ENCODE measurements at places on chromosomes 11 and 22.

DNA sequence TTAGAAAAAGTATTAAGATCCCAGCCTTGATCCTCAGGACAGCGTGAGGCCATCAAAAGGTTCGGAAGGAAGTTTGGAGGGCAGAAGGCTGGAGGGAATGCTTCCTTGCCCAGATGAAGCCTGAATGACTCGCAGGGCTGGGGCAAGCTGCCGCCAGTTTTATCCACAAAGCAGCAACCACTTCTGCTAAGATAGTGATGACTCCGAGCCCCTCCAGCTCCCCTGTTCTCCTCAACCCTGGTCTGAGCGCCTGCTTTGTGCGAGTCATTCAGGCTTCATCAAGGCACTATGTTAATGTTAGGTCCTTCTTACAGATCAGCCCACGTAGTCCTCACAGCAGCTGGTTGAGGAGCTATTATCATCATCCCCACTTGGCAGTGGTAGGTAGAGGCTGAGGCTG lies 158.8 kb downstream of the COMMD9 start:
- no peak for DNase-seq

GRCh38 chr22:26642465-26643417 lies 14.6 kb upstream of the MIAT start:
- no peak for DNase-seq

DNA sequence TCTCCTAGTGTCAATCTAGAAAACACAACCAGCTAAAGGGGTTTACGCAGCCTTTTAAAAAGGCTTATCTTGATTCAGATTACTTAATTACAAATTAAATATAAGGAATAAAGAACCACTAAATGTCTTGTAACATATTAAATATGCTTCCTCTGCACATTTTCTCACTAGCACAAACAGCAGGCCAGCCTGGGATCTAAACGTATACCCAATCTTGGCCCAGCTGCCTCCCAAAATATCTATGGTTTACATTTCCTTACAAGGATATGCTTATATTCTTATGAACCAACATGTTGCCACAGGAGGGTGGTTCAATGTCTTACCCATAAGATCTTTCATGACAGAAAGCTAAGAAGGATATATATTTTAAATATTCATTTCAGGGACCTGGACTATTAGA lies 7.7 kb downstream of the LGR4 start:
- DNase-seq, result no peak

DNA sequence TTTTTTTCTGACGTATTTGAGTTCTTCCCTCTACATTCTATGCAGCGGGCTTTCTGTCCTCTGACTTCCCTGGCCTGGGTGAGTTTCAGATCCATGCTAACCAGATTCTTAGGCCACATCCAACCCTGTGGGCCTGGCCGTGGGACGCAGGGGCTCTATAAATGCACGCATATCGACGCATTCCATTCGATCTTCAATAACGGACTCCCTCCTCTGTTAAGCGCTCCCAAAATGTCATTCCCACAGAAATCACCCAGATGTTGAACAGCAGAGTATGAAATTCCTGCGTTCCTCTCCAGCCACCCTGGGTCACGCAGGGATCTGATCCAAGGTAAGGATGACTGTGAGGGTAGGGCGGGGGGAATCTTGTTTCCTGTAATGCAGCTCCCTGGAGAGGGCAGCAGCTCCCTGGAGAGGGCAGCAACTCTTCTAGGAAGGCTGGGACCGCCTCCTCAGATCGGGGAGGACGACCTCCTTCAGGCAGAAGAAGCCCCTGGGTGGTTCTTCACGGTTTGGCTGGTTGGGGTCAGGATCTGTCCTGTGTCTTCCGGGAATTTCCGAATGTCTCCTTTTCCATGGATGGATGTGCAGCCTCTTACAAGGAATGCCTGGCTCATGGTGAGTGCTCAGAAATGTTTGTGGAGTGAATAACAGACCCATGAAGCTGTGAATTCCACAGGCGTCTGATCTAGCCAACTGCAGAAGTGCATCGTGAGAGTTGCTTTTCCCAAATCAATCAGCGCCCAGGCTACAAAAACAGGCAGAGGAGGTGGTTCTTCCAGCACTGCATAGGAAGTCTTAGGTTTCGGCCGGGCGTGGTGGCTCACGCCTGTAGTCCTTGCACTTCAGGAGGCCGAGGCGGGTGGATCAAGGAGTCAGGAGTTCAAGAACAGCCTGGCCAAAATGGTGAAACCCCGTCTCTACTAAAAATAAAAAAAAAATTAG lies 12.2 kb downstream of the MRGPRD start:
- no peak for DNase-seq

GRCh38 chr11:79139900-79140299 lies 300.9 kb downstream of the TENM4 start:
- DNase-seq, result no peak

DNA sequence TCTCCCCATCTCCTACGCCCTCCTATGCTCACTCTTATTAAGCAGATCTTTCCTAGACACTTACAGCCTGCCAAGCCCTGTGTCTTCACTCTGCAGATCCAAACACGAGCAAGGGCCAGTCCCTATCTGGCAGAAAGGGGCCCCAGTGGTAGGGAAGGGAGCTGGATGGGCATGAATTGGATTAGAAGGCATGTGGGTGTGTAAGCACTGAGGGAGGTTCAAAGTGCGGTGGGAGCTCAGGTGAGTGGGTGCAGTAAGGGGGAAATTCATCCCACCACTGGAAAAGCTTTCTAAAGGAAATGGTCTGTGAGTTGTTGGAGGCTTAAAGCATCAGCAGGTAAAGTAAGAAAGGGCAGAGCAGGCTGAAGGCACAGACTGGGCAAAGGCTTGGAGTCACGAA lies 5.5 kb downstream of the TMEM132A start:
- DNase-seq, result no peak

DNA sequence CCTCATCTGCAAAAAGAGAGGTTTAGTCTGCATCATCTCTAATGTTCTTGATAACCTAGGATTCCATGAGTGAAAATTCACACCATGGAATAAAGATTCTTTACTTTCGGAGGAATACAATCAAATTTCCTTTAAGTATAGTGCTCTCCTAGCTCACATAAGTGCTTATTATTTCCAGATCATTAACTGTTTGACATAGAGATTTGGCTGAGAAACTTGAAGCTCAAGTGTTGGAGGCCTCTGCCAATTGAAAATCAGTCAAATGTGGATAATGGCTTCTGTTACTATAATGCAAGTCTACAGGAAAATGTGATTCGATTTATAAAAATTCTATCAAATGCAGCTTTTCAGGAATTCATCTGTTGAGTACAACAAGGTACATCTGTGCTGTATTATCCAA lies 144.6 kb downstream of the KIF18A start:
- DNase-seq, result peak; percentile 12

- no peak for DNase-seq
These were observed 71.2 kb upstream of the WNT11 start for GRCh38 chr11:76277298-76278175.

DNA sequence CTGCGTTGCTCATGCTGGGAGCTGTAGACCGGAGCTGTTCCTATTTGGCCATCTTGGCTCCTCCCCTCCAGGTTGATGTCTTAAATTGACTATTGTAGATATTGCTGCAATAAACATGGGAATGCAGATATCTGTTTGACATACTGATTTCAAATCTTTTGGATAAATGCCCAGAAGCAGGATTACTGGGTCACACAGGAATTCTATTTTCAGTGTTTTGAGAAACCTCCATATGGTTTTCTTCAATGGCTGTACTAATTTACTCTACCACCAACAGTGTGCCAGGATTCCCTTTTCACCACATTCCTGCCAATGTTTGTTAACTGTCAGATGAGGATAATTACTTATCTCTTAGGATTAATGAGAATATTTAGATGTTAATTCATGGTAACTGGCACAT lies 467.0 kb downstream of the LUZP2 start:
- DNase-seq, result no peak

- DNase-seq, result peak; percentile 35
These were observed 43.2 kb downstream of the NEU3 start for GRCh38 chr11:75031771-75032549.

DNA sequence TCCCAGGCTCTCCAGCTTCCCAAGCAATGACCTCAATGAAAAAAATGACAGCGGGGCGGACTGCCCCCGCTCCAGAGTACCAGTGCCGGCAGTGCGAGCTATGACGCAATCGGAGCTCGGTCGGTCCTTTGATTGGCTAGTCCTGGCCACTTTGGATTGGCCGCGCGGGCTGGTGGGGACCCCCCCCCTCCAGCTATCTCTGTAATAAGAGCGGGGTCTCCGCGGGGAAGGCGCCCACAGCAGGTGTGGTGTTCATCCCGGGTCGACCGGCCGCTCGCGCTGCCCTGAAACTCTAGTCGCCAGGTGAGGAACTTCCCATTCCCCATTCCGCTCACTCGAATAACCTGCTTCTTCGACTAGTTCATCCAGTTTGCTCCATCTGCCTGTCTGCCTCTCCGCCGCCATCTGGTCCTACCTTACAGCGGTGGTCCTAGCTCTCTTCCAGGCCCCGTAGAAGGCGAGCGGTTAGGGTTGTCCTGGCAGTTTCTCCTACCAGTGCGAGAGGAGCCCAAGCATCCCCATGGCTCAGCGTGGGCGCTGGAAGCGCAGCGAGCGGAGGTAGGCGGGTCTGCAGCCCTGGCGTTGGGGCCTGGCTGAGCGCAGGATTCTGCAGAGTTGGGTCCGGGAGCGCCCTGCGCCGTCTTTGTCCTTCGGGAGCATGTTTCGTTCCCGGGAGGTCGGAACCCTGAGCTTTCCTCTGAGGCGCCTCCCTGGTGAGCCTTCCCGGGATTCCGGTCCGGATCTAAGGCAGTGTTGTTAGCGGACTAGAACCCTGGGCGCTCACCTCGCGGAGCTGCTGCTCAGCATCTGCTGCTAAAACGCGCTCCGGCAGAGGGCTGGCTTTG lies at the start of gene CALCB:
CALCB (plus strand) TSS at position 233 of the 845 bp plus-strand sequence. CDS start 1,126 bp downstream, outside the sequence.
- DNase-seq, result peak; percentile 61

DNA sequence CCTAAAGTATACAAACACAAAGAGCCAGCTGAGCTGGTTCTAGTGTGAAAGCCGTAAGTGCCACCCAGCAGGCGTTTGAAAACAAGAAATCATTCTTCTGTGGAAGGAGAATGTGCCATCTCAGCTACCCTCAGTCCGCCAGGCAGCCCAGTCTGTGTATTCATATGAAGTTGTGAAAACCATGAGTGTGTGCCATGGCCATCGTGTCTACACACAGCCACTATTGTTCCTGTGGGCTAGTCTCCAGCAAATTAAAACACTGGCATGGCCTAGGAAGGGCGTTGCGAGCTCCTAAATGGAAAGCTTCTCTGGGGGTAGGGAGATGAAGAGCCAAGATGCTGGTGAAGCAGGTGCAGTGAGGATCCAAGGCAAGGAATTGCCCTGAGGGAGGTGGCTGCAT lies 51.5 kb upstream of the HORMAD2 start:
- no peak for DNase-seq

- no peak for DNase-seq
These were observed 607 bp downstream of the DMC1 start for GRCh38 chr22:38569181-38569971.

GRCh38 chr11:42528911-42529310 lies 782.9 kb upstream of the API5 start:
- no peak for DNase-seq
